ENCODE measurements at places on chromosomes 4 and X.

DNA sequence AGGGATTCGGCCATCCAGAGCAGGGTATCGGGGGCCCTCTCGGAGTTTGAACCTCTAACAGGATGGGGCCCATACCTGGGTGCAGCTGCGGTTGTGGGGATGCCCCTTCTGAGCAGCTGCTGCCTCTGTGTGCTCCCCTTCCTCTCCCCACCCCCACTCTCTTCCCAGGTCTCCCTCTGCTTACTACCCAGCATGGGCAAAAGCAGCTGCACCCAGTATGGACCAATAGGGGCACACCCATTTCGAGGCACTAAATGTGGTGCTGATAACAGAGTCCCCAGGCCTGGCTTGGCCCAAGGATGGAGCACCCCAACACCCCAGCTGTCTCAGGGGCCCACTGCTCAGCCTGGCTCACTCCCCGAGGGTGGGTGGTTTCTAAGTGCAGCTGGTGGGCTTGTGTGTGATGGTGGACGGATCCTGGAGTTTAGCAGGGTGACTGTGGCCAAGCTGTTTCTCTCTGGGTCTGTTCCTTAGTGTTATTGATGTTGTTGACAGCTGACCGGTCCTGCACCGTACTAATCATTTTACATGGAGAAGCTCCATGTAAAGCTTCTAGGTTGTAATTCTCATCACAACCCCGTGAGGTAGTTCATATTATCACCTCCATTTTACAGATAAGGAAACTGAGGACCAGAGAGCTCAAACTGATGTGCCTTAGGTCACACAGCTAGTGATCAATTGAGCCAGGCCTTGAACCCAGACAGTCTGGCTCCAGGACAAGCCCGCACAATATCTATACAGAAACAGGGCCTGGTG is 13.1 kb upstream of the KIAA0232 start:
- DNase-seq: no peak

GRCh38 chr4:85909851-85910250 is 434.9 kb downstream of the ARHGAP24 start:
- DNase-seq: no peak

GRCh38 chr4:87716371-87717265 is 66.5 kb downstream of the DMP1 start:
- no peak for DNase-seq

DNA sequence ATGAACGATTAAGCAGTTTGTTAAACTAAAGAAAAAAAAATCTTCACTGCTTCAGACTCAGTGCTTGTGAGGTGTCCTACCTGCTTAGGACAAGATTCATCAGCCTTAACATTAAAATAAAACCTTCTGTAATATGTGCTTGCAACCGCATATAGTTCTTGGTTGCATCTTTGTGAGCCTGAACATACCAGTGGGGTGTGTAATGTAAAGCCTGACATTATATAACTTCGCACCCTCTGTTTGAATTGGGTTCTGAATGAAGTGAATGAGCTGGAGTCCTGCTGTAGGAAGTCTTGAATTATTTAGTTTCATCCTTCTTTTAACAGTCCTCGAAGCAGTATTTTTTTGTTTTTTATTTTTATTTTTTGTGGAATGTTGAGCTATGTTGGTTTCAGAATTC is 3.1 kb downstream of the KDM6A start:
- DNase-seq: no peak

DNA sequence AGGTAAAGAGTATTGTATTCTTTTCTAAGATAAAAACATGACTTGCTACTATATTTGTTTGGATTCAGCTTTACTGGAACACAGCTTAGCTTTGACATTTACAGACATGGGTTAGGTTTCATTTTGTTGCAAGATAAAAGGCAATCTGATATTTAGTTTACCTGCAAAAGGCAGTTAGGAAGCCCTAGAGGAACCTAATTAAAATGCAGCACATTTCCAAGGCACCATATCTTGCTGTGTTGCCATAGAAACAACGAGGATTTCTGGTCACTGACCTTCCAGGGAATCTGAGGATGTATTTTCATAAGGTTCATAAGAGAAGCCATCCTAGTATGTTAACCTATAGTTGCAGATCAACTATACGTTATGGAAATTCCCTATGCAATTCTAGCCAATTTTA is 116.0 kb downstream of the SNCA start:
- DNase-seq: no peak

Data from NCI-H524 treated with DMSO at 0.1 percent for 48 hours (cell line).